ENCODE measurements at places on chromosomes 7 and 10. TPM values are rescaled to one million over a fixed set of nuclear protein-coding genes. Genes with fewer than 3 reads are reported as not detected.

GRCh38 chr7:37205451-37205850 lies 243.2 kb downstream of the ELMO1 start:
- no peak for DNase-seq

DNA sequence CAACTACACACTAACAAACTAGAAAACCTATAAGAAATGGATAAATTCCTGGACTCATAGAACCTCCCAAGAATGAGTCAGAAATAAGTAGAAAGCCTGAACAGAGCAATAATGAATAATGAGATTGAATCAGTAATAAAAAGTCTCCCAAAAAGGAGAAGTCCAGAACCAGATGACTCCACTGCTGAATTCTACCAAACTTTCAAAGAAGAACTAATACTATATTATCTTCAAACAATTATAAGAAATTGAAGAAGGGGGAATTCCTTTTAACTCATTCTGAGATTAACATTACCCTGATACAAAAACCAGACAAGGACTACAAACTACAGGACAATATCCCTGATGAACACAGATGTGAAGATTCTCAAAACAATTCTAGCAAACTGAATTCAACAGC lies 47.8 kb upstream of the CDK6 start:
- DNase-seq: no peak

- no peak for DNase-seq
Measured at GRCh38 chr10:33664070-33664469, 329.6 kb upstream of the NRP1 start.

DNA sequence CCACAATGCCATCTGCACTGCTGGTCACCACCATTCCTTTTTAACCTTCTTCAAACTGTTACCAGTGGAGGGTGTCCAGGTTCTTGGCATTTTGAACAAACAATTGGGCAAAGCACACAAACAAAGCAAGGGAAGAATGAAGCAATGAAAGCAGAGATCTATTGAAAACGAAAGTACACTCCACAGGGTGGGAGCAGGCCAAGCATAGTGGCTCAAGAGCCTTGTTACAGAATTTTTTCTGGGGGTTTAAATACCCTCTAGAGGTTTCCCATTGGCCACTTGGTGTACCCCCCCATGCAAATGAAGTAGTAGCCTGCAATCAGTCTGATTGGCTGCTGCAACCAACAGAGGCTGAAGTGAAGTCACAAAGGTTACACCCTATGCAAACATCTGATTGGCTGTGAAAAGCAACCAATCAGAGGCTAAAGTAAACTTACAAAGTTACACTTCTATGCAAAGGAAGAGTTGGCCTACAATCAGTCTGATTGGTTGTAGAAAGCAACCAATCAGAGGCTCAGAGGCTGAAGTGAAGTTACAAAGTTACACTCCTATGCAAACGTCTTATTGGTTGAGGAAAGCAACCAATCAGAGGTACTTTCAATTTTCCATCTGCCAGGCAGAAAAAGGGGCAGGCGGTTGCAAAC lies 103.2 kb upstream of the WAC start:
- DNase-seq: peak; percentile 11

RELN gene
- 0.33 TPM for total RNA-seq
